ENCODE measurements at places on chromosomes 11 and 22.

DNA sequence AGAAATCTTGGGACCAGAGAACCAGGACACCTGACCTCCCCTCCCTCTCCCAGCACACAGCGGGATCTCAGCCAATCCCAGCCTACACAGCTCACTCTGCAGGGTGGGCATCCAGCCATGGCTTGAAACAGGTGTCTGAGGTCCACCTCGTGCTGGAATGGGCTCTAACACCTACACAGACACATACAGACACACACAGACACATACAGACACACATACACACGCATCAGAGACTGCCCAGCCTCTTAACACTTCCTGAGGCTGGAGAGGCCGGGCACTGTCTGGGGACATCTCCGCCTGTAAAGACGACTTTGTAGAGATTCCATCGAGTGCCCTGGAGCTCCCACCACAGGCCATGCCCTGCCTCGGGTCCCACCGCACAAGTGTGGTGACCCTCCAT, 36.7 kb downstream of the CAPN1 start:
- DNase-seq = no peak

DNA sequence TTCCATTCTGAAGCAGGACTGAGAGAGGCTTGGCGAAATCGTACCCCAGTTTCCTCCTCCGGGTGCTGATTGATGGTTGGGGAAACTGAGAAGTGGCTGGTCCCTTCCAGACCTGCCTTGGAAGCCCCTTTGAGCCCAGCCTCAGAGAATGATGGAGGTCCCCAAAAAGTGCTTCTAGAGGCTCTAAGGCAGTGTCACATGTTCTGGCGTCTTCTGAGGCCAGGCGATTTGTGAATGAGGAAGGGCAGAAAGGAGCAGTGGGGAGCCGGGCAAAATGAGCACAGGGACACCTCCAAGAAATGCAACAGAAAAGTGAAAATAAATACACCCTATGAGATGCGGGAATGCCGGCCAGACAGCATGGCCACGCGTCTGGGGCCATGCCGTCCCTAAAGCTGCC, 1.0 kb upstream of the LIF start:
- no peak for DNase-seq

GRCh38 chr22:43002202-43002586, 12.8 kb downstream of the PACSIN2 start:
- DNase-seq = peak; percentile 31

DNA sequence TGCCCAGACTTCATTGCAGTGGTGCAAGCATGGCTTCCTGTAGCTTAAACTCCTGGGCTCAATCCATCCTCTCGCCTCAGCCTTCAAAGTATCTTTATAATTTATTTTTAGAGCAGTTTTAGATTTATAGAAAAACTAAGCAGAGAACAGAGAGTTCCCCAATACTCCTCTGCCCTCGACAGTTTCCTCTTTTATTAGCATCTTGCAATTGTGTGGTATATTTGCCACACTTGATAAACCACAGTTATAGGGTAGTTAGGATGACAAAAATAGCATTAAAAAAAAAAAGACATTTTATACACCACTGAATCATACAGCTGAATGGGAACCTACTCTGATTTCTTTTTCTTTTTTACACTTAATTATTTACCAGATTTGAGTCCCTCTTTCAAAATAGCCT, 31.2 kb downstream of the MS4A2 start:
- DNase-seq = no peak

GRCh38 chr11:68014157-68014946, 4.2 kb downstream of the ALDH3B1 start:
- DNase-seq = peak; percentile 75

All from AG08395 (cell line).